ENCODE measurements at places on chromosomes 3 and 15.

DNA sequence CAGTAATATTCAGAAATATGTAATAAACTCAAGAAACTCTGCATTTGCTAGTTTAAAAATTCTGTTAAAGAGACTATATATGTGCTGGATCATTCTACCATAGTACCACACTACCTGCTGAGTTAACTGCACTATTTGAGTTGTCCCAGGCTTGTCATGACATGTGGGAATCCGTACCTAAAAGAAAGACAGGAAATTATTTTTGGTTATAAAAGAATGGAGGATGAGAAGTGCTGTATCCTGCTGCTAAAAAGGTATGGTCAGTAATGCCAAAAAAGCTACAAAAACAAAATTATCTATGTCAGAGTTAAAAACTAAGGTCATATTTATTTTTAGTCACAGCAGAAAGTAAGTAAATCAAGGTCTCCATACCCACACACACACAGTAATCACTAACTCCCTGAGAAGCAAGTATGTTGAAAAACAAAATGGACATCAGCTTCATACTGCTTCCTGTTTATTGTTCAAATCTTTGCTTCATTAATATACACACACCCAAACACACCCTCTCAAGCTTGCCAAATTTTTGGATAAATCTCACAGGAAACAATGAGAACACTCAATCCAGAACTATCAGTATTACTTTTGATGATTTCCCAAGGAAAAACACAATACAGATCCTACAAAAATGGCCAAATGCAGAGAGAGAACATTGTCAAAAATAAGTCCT, 33.7 kb downstream of the DENND6A start:
- no peak for DNase-seq

DNA sequence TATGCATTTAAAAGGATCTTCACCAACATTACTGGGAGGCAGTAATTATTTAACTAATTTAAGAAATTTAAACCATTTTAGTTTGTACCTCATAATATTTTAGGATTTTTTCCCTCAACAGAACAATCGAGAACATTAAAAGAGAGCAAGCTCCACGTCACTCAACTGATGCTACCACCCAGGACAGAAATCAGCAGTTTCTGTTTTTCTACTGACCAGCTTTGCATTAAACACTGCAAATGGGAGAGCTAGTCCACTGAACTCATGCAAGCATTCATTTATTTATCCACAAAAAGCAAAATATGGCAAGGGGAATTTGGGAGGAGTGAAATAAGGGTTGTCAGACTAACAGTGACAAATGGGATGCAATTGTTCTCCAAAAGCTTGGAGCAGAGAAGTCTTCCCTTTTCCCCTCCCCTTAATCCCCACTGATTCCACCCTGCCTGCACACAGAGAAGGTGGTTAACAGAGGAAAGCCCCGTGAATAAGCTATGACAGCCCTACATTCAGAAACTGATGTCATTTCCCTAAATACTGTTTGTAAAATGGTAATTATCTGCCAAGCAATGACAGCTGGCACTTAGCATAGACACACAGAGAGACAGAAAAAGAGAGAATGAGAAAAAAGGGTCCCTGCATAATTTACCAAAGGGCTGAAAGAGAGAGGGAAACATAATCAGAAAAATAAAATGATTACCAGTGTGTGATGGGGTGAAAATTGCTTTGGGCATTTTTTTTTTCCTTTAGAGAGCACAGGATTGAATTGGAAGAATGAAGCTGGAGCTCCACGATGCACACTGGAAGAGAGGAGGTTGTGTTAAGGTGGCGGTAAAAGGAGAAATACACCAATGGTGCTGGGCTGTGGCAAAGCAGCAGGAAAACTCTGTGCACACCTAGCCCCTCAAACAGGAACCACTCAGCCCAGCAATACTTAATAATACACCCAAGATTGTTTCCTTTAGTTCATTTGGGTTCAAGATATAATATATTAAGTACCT, 777.4 kb downstream of the TUSC7 start:
- no peak for DNase-seq

- no peak for DNase-seq
Measured at GRCh38 chr3:23981136-23981535, 36.0 kb downstream of the NR1D2 start.

GRCh38 chr3:40780291-40780924, 255.6 kb downstream of the ZNF621 start:
- DNase-seq, result peak; percentile 24

DNA sequence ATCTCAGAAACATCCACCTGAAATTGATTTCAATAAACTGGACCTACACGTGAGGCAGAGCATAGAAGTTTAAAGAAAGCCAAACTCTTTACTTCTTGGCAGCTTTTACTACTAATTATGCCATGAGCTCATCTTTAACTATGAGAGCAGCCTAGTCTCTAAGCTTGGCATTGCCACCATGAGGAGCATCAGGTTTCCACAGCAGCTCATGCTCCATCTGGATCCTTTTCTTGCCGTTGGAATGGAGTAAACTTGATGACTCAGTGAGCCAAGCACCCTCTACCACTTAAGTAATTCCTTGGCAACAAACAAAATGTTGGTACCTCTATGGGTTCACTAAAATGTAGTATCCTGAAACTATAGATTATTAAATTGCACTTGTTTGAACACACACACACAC, 583.2 kb downstream of the EPHA3 start:
- peak; percentile 5 for DNase-seq

DNA sequence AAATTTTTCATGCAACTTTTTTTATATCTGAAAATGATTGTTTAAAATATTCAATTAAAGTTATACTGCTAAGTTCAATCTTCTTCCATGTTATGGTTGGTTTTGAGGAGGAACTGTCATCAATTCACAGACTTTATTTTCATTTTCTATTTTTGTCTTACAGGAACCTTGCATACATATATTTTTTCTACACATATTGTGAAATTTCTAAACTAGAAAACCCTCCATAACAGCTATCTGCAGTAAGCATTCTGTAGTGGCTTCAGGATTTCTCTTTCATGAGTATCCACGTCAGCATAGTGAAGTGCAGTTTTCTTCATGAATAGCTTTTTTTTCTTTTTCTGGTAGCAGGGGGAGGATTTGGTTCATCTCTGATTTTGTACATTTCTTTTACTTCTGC, 48.2 kb downstream of the ATR start:
- no peak for DNase-seq

DNA sequence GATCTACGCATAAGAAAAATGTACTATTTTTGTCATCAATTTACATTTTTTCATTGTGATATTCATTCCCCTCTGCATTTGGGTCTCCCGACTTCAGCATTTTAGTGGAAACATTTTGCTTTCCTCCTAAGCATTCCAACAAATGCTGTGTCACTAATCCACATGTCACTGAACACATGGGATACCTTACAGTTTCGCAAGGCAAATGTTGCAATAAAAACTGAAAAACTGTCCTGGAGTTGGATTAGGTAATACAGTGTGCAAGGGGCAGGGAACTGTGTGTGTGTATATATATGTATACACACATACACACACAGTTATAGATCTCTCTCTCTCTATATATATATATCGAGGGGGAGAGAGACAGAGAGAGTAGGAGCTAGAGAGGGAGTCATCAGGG, 632.2 kb downstream of the MAGI1 start:
- DNase-seq, result peak; percentile 53

GRCh38 chr3:39849992-39850715, 40.7 kb downstream of the MYRIP start:
- no peak for DNase-seq

DNA sequence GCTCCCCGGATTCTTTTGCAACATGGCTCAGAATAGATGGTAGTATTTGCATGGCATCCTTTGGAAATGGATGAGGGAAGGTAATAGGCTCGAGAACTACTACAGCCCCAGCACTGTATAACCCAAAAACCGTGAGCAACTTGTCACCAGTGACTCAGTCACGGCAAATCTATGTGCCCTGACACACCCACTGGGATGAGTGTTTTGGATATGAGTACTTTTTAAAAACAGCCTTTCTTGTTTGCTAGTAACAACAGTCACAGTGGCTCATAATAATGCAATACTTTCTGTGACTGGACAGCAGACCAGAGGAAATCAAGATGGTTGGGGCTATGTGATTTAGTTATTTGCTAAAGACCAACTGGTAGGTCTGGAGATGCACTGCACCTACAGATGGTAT, 299.6 kb downstream of the ULK4 start:
- no peak for DNase-seq

- no peak for DNase-seq
Measured at GRCh38 chr15:41675337-41675736, 15.1 kb downstream of the MGA start.

DNA sequence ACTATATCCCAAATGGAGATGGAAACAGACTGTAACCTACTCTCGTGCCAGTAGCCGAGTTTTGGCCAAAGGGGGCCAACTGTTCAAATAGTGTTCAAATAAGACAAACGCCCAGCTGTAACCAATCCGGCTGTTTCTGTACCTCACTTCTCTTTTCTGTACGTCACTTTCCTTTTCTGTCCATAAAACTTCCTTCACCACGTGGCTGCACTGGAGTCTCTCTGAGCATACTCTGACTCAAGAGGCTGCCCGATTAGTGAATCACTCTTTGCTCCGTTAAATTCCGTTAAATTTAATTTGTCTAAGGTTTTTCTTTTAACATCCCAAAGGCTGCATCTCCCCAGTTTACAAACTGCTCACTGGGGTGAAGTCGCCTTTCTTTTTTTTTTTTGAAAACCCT, 219.2 kb upstream of the P2RY1 start:
- no peak for DNase-seq

GRCh38 chr15:29676961-29677402, 145.3 kb downstream of the TJP1 start:
- peak; percentile 67 for DNase-seq

- peak; percentile 27 for DNase-seq
Measured at GRCh38 chr15:83380059-83380458, 67.1 kb upstream of the SH3GL3 start.

- DNase-seq, result no peak
Measured at GRCh38 chr3:107989661-107990060, 101.2 kb downstream of the CD47 start.

- peak; percentile 18 for DNase-seq
Measured at GRCh38 chr3:175057401-175057800, 198.3 kb downstream of the NAALADL2 start.

DNA sequence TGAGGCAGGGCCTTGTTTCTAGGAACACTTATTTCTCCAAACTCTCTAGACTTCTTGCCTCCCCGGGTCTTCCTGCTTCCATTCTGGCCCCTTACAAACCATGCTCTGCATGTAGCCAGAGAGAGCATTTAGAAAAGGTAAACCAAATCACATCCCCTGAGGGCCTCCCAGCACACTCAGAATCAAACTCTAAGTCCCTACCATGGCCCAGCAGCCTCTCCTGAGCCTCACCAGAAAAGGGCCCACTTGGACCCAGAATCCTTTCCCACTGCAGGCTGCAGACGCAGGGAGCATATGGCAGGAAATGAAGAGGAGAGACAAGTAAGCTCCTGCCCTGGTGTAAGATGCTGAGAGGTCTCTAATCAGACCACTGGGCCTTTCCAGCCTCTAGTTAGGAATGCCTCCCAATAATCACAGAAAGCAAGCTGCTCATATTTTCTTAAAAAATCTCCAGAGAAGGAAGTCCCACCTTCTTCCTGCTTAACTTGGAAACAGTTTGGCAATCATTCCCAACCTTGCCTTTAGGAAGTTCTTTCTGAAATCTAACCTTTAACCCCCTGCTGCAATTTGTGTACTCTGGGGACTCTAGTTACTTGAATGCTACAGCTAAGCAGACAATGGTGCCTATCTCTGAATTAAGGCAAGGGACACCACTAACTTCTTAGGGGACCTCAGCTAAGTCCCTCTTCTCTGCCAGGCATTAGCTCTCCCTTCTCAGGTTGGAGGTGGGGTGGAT, 4.2 kb downstream of the AMOTL2 start:
- DNase-seq, result no peak

- DNase-seq, result no peak
Measured at GRCh38 chr3:8882642-8883041, 80.6 kb downstream of the RAD18 start.

GRCh38 chr3:101288294-101288693, 32.1 kb downstream of the IMPG2 start:
- DNase-seq, result no peak

GRCh38 chr15:71331173-71331572, 215.9 kb downstream of the THSD4 start:
- DNase-seq, result no peak

GRCh38 chr15:26537663-26538062, 235.2 kb downstream of the GABRB3 start:
- DNase-seq, result no peak

DNA sequence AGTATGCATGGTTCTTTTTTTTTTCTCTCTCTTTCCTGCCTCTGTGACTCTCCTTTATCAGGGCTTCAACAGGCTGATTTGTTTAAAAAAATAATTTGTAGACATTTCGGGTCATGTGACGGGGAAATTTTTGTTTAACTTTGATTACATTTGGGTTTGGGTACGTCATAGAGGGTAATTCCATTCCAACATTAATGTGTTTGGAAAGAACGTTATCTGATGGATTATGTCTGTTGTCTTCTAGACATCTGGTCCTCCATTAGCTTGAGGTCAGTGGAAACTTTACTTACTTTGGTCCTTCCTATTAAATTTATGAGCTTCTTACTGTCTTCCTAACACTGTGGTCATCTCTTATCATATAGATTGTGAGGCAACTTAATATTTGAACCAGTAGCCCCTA, 80.9 kb downstream of the STT3B start:
- peak; percentile 4 for DNase-seq

DNA sequence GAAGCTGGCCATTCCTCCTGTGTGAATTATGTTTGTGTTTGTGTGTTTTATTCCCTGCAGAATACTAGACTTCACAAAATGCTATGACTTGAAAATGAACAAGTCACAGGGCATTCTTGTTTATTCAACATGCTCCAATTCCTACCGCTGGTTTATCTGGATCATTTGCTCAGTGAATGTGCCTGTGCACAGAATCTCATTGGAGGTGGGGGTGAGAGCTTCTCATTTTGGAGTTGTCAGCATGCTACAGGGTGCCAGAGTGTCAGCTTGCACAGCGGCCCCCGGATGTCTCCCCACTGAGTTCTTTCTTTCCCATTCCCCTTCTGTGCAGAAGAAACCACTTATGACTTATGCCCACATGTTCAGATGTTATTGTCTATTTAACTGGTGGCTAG, 428.7 kb downstream of the ROBO2 start:
- DNase-seq, result no peak

- DNase-seq, result peak; percentile 28
Measured at GRCh38 chr3:46987743-46988401, 8.4 kb downstream of the NBEAL2 start.

DNA sequence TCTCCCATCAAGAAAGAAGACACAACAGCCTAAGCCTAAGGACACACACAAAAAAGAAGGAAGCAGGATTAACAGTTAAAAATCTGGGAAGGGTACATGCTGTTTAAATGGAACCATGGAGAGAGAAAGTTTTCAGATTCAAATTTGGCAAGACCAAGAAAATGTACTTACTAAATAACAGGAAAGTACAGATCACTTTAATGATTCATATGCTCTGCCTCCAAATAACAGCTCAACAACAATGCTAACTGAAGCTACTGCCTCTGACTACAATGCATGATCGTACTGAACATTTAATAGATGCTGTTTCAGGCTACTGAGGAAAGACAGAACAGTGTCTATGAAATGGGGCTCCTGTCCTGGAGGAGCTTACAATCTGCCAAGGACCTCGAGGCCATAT, 8.4 kb upstream of the NMB start:
- no peak for DNase-seq

GRCh38 chr3:4807381-4808280, 171.6 kb upstream of the BHLHE40 start:
- DNase-seq, result peak; percentile 21

Measured in fibroblast of skin of abdomen (primary cell).